ENCODE measurements at places on chromosomes 3 and 15.

- DNase-seq = no peak
These were observed 13.7 kb downstream of the EEFSEC start for GRCh38 chr3:128166971-128167453.

DNA sequence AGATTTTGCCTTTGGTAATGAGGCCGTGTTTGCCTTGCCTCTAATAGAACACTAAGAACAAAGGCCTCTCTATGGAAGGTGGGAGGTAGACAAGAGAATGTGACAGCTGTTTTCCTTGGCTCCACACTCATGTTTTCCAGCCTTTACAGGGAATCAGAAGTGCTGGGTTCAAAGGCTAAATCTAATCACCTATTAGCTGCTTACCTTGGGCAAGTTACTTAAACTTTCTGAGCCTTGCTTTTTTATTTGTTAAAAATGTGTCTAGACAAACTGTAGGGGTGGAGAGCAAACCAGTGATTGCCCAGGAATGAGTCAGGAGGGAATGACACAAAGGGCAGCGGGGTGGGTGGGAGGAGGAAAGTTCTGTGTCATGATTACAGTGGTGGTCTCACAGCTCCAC lies 179.0 kb downstream of the P3H2 start:
- peak; percentile 79 for DNase-seq

GRCh38 chr3:5798809-5799208 lies 611.3 kb downstream of the EDEM1 start:
- peak; percentile 52 for DNase-seq

- DNase-seq = peak; percentile 61
These were observed 29.2 kb downstream of the PDHB start for GRCh38 chr3:58404396-58404795.

DNA sequence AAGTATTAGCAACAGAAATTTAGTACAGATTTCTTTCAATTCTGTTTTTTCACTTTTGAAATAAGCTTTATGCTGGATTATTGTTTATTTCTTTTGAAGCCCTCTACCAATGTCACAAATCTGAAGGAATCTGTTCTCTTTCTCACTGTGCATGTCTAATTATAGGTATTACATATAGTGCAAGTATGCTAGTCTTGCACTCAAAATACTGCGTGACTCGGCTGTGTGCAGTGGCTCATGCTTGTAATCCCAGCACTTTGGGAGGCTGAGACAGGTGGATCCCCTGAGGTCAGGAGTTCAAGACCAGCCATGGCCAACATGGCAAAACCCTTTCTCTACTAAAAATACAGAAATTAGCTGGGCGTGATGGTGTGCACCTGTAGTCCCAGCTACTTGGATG lies 95.8 kb upstream of the PLAAT1 start:
- DNase-seq = no peak

DNA sequence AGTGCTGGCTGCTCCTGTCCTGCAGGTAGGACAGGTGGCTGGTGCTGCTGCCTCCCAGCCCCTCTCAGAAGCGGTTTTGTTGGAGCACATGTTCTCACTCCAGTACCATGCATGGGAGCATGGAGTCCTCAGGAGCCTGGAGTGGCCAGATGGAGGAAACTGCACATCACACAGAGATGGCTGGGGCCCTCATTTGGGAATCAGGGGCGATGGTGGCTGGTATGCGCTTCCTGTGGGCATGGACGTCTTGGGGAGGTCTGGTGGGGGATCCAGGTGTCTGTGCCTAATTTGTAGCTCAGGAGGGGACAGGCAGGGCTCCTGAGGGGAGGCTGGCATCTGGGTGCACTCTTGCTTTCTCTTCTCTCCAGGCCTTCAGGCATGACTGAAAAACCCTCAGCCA lies 168.2 kb downstream of the KLF13 start:
- no peak for DNase-seq

DNA sequence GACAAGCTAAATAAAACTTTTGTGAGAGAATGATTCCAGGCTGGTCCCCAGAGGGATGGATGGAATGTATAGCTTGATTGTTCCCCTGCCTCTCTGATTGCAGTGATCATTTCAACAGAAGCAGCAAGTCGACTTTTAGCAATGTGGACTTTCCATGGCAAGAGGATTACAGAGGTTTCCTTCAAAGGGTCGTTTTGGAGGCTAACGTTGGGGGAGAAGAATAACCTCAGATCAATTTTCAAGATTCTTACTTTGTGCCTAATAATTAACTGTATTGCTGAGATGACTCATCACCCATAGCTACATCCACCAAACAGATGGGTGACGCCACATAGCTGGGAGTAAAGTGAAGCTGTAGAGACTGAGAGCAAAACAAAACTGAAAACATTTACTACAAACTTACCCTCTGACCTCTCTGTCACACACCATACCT lies 79.9 kb downstream of the GTPBP8 start:
- no peak for DNase-seq

DNA sequence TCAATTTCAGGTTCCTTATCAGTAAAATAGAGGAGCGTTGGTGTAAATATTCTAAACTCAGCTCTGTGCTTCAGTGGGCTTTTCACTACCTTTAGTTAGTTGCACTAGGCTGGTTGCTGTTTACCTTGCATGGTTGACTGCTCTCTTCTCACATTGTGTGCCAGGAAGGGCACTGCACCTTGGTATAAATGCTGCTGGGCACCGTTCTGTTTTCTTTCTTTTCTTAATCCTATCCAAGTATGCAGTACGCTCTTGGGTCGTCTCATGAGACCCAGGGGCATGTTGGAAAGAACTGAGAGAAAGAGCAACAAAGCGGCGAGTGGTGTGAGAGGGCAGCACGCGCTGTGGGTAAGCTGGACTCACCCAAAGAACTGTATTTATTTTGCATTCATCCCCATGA lies 22.4 kb downstream of the KCNMB2 start:
- no peak for DNase-seq

GRCh38 chr3:179438841-179439240 lies 12.4 kb downstream of the GNB4 start:
- DNase-seq = no peak

GRCh38 chr3:36992806-36993325 lies at the start of gene EPM2AIP1:
EPM2AIP1 (minus strand) TSS chr3:36993131; CDS start chr3:36993077, 54 bp downstream.
- no peak for DNase-seq

DNA sequence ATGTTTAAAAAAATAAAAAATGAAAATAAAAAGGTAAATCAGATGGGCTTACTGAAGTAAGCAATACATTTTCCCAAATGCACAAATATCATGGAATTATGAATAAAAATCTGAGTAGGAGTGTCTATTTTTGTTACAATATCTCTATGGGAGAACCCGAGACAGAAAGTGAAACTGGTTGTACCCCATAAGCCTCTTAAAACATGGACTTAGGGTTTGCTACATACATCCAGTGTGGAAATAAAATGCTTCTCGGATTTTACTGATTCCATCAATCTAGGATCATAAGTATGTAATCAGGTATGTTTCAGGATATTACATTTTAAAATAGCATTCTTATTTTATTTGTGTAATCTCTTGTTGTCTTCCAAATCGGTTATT lies 177.8 kb upstream of the CDIN1 start:
- DNase-seq = peak; percentile 31

GRCh38 chr3:29430558-29430971 lies 149.7 kb downstream of the RBMS3 start:
- peak; percentile 36 for DNase-seq

DNA sequence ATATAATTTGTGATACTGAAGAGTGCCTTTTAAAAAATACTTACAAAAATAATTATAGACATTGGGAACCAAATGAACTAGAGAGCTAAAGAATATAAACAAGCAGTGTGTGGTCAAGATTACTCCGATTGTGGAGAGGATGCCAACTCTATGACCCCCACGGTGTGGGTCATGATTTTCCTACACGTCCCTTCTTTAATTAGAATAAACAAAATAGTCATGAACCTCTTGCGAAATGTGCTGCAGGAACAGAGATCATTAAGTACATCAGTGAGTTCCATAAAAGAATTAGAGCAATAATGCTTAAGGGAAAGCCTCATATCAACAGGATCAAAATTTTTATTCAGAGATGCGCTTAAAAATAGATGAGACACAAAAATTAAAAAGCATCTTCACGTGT lies 476.6 kb upstream of the ROBO1 start:
- DNase-seq = no peak
